ENCODE measurements at places on chromosomes 1 and 21. TPM values are rescaled to one million over a fixed set of nuclear protein-coding genes. Genes with fewer than 3 reads are reported as not detected.

RNU1-2 gene
- total RNA-seq, result under 0.01 TPM

- no peak for DNase-seq
- H3K27me3 ChIP-seq, result no peaks in the 10 kb centered on the region
- no peaks in the 10 kb centered on the region for H3K4me1 ChIP-seq
Measured at GRCh38 chr21:23574932-23575331, 2032.3 kb downstream of the MRPL39 start.

TMEM61 gene
- total RNA-seq, result not detected

DNA sequence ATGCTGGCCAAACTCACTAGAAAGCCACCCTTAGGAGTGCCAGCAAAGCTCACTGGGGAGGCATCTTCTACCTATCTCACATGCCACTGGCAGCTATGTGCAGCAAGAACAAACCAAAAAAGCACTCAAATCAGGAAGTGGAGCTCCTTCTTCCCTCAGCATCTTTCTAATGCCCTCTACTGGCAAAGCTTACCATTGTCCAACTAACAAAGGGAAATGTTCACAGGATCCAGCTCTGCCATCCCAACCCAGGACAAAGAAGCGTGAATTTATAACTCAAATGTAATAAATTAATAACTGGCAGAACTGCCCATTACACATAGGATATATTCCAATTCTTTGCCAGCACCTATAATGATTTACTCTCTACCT lies 38.9 kb downstream of the LEPR start:
- peak; percentile 22 for DNase-seq
- no peak overlapping the region for H3K4me3 ChIP-seq
- H3K4me1 ChIP-seq, result no peaks in the 10 kb centered on the region
- no peaks in the 10 kb centered on the region for H3K27me3 ChIP-seq
- no peak overlapping the region for H3K27ac ChIP-seq

GRCh38 chr1:27621051-27621920 lies 13.7 kb downstream of the FGR start:
- peaks cover 18% of the 10 kb centered on the region for H3K27me3 ChIP-seq
- H3K4me3 ChIP-seq, result no peak overlapping the region
- DNase-seq, result peak; percentile 58
- H3K27ac ChIP-seq, result no peak overlapping the region

TNNT2 gene
- 0.56 TPM for total RNA-seq

VCAM1 gene
- 19.7 TPM for total RNA-seq

DNA sequence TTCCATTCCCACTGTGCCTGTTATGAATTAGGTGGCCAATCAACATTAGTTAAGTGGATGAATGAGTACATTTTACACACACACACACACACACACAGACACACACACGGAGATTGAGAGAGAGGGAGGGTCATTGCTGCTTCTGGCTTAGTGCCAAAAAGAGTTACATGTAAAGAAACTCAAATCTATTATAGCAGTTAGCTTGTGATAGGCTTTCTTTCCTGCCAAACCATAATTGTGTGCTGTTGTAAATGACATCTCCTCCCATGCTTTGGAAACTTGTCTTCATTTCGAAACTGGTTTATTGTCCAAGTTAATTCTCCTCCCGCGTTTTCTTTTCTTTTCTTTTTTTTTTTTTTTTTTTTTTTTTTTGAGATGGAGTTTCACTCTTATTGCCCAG lies 1.4 kb upstream of the MT1HL1 start:
- H3K36me3 ChIP-seq, result no peaks in the 10 kb centered on the region
- H3K27ac ChIP-seq, result no peak overlapping the region
- H3K27me3 ChIP-seq, result no peaks in the 10 kb centered on the region
- DNase-seq, result no peak

KRTAP6-3 gene
- not detected for total RNA-seq

DNA sequence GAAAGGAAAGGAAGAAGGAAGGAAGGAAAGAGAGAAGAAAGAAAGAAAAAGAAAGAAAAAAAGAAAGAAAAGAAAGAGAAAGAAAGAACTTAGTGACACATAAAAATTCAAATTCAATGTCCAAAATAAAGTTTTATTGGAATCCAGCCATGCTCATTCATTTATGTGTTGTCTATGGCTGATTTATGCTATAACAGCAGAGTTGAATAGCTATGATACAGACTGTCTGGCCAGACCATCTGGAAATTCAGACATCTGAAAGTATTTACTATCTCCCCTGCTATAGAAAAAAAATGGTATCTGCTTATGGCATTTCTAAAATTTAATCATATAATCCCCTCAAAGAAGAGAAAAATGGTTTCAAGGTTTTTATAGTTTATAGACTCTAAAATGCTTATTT lies 79.4 kb upstream of the RRP15 start:
- no peak overlapping the region for H3K27ac ChIP-seq
- no peaks in the 10 kb centered on the region for H3K36me3 ChIP-seq
- H3K27me3 ChIP-seq, result no peaks in the 10 kb centered on the region
- peaks cover 4% of the 10 kb centered on the region for H3K4me1 ChIP-seq

DNA sequence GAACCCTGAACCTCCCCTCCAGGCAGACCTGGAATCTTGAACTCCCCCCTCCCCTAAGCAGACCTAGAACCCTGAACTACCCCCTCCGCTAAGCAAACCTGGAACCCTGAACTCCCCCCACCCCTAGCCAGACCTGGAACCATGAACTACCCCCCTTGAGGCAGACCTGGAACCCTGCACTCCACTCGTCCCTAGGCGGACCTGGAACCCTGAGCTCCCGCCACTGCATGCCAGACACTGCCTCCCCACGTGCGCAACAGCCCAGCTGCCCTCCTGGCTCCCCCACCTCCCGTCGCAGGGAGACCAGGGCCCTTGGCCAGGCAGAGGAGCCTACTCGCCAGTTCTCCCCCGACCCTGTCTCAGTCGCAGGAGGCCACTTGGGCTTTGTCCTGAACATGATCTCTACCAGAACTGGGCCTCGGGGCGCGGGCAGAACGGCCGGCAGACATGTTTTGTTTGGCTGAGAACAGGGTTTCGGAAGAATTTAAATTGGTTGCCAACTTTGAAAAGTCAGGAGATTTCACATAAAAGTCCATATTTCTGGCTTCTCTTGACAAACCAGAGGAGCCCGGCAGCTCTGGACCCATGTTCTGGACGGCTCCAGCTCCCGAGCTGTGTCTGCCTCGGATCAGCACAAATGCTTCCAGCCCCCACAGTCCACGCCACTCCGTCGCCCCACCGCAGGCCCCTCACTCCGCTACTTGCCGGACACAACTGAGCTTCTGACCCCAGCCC lies 9.2 kb upstream of the PLEKHG5 start:
- peaks cover 9% of the 10 kb centered on the region for H3K4me1 ChIP-seq
- H3K27ac ChIP-seq, result no peak overlapping the region
- H3K4me3 ChIP-seq, result no peak overlapping the region
- no peak for DNase-seq
- peaks cover 7% of the 10 kb centered on the region for H3K27me3 ChIP-seq
- H3K36me3 ChIP-seq, result no peaks in the 10 kb centered on the region

GRCh38 chr1:7407980-7408770 lies 362.9 kb upstream of the VAMP3 start:
- no peak overlapping the region for H3K27ac ChIP-seq
- H3K36me3 ChIP-seq, result no peaks in the 10 kb centered on the region
- no peak for DNase-seq
- H3K4me3 ChIP-seq, result no peak overlapping the region
- no peaks in the 10 kb centered on the region for H3K4me1 ChIP-seq
- no peaks in the 10 kb centered on the region for H3K27me3 ChIP-seq

DNA sequence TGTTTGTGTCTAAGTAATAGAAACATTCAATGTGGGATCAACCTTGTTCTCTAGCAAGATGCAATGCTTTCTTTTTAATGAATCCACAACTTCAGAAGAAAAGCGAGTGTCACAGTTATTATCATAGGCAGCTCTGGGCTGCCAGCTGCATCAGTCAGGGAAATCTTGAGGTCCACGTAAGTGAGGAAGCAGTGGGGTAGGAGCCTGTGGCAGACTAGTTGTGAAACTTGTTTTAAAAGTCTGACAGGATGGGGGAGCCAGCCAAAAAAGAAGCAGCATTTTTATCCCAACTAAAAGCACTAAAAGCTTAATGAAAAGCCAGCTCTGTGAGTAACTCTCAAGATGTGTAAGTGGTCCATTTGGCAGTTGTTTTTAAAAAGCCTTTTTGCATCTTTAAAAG lies 113.1 kb downstream of the ZNF326 start:
- no peak overlapping the region for H3K4me3 ChIP-seq
- no peak for DNase-seq
- H3K36me3 ChIP-seq, result no peaks in the 10 kb centered on the region
- H3K27ac ChIP-seq, result no peak overlapping the region

DNA sequence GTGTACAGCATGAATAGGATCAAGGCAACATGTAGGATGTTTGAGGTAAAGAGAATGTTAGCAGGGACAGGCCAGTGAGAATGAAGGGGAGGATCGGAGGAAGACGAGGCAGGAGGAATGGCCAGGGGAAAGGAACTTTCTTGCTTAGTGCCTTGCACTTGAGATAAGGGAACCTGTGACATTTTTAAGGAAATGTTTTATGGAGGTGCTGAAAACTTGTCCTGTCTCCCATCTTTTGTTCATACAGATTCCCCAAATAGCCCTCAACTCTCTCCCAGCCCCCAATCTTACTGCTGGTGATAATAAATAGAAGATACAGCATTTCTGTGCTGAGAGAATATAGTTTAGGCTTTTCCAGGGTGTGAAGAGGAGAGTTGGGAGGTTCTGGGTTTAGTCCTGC lies 13.6 kb downstream of the ATP8B2 start:
- no peak overlapping the region for H3K27ac ChIP-seq
- DNase-seq, result no peak
- peaks cover 71% of the 10 kb centered on the region for H3K36me3 ChIP-seq
- no peak overlapping the region for H3K4me3 ChIP-seq
- H3K4me1 ChIP-seq, result peaks cover 9% of the 10 kb centered on the region

DNA sequence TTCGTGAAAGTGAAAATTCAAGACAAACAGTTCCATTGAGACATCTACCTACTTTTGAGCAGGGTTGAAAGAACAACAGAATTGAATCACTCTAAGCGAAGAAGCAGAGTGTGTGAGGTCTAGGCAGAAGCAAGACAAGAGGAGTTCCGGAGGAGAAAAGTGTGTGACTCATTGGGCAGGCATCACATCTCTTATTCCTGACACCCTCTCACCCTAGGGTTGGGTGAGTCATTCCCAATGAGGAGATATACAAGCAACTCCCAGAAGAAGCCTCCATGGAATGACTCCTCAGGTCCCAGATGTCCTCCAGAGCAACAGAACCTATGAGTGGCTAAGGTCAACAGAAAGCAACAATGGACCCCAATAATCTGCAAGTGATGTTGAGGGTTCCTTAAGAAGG lies 138.1 kb downstream of the TPR start:
- H3K4me3 ChIP-seq, result no peak overlapping the region
- no peaks in the 10 kb centered on the region for H3K4me1 ChIP-seq
- H3K27ac ChIP-seq, result no peak overlapping the region
- H3K27me3 ChIP-seq, result no peaks in the 10 kb centered on the region
- peak; percentile 95 for DNase-seq

- no peaks in the 10 kb centered on the region for H3K4me1 ChIP-seq
- H3K36me3 ChIP-seq, result no peaks in the 10 kb centered on the region
- H3K27me3 ChIP-seq, result no peaks in the 10 kb centered on the region
- no peak overlapping the region for H3K4me3 ChIP-seq
- H3K27ac ChIP-seq, result no peak overlapping the region
- DNase-seq, result no peak
Measured at GRCh38 chr1:82317671-82318070, 516.9 kb downstream of the ADGRL2 start.

DNA sequence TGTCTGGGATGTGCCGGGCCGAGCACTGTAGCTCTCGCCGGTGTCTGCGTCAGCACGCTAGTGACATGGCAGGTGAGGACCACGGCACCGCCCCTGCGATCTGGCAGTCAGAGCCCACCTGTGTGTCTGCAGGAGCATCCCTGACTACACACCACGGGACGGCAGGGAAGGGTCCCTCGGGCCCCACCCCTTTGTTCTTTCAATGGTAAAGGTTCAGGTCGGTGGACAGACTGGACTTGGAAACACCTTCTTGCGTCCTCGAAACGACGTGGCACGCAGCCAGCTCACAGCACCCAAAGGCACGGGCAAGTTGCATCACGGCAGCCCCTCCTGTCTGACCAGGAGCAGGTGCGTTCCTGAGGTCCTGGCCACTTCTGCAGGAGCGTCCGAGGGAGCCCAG lies 3.7 kb upstream of the SAMD11 start:
- H3K27me3 ChIP-seq, result no peaks in the 10 kb centered on the region
- no peak overlapping the region for H3K4me3 ChIP-seq
- peaks cover 24% of the 10 kb centered on the region for H3K4me1 ChIP-seq
- peaks cover 2% of the 10 kb centered on the region for H3K36me3 ChIP-seq
- H3K27ac ChIP-seq, result no peak overlapping the region

GRCh38 chr1:30088594-30088993 lies 634.8 kb downstream of the MATN1 start:
- peaks cover 17% of the 10 kb centered on the region for H3K4me1 ChIP-seq
- H3K36me3 ChIP-seq, result no peaks in the 10 kb centered on the region
- H3K27ac ChIP-seq, result no peak overlapping the region
- H3K27me3 ChIP-seq, result no peaks in the 10 kb centered on the region
- no peak overlapping the region for H3K4me3 ChIP-seq

- no peaks in the 10 kb centered on the region for H3K27me3 ChIP-seq
- H3K27ac ChIP-seq, result no peak overlapping the region
- no peak for DNase-seq
- no peaks in the 10 kb centered on the region for H3K36me3 ChIP-seq
Measured at GRCh38 chr1:232831895-232832294, 26.7 kb downstream of the MAP10 start.

DNA sequence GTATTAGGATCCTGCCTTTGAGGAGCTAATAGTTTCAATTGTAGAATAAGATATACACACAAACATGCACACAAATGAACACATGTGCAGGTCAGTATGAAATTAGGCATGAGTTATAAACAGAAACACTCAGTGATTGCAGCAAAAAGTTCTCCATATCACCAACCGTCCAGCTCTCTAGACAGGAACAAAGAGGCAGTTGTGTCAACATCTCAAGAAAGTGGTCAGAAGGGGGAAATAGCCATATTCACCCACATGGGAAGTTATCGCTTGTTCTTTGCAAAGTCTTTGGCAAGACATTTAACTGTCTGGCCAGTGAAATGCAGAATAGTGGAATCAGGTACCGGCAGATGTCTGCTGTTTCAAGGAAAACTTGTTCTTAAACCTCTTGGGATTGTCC lies 29.4 kb upstream of the PIGC start:
- no peak overlapping the region for H3K27ac ChIP-seq
- H3K27me3 ChIP-seq, result peaks cover 11% of the 10 kb centered on the region
- H3K4me3 ChIP-seq, result no peak overlapping the region
- H3K4me1 ChIP-seq, result peaks cover 2% of the 10 kb centered on the region
- H3K36me3 ChIP-seq, result no peaks in the 10 kb centered on the region

GRCh38 chr1:42952303-42953001 lies 6.2 kb downstream of the SLC2A1 start:
- peaks cover 48% of the 10 kb centered on the region for H3K36me3 ChIP-seq
- H3K27me3 ChIP-seq, result no peaks in the 10 kb centered on the region
- no peak overlapping the region for H3K4me3 ChIP-seq
- DNase-seq, result no peak
- H3K4me1 ChIP-seq, result peaks cover 47% of the 10 kb centered on the region

LCE1B gene
- total RNA-seq, result not detected

FAM110D gene
- not detected for total RNA-seq

DNA sequence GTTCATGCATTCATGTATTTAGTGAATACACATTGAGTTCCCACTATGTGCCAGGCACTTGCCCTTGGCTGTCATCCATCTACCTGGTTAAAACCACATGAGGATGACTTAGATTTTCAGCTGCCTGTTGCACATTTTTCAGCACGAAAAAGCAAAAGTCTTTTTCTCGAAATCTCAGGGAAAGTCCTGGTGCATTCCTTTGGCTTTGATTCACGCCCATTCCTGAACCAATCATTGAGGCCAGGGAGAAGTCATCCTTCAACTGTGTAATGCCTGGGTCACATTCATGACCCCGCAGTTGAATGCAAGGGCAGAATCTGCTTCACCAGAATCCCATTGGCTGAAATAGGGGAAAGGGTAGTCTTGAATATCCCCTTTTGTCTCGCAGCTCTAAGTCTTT lies 84.4 kb downstream of the RNF220 start:
- H3K4me1 ChIP-seq, result peaks cover 4% of the 10 kb centered on the region
- H3K4me3 ChIP-seq, result no peak overlapping the region
- peak; percentile 42 for DNase-seq
- H3K27me3 ChIP-seq, result no peaks in the 10 kb centered on the region

All from IMR-90 (cell line).